ENCODE measurements at places on chromosomes 5 and 9.

DNA sequence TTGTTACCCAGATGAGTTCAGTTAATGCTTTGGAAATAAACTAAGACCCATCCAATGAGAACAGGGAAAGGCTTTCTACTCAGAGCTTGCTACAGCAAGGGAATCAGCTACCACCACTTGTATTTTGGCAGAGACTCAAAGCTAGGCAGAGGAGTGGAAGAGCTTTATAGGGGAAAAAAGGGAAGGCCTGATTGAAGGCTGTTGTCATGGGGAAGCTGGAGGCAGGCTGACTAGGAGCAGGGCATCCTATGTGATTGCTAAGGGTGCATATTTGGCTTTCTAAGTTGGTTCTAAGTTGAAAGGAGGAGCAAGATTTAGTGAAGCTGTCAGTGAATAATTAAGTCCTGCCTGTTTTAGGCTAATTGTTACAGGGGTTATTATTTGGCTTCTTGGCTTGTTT, 115.5 kb downstream of the PTTG1 start:
- H3K27me3 ChIP-seq: no peaks in the 10 kb centered on the region
- no peak overlapping the region for H3K4me3 ChIP-seq
- no peak for DNase-seq
- H3K27ac ChIP-seq: no peak overlapping the region

DNA sequence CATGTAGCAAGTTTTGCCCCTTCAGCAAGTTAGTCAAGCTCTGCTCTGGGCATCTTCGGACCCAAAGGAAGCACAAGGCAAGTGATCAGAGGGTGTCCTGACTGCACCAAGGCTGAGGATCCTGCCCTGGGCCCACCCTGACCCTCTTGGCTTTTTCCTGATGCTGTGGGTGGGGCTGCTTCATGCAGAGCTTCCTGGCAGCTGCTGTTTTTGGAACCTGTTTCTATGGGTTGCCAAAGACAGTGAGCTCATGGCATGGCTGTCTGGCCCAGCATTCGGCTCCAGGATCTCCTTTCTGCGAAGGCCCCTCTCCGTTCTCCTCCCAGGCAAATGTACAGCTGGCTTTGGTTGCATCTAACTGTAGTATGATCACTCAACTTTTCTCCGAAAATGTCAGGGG, 497.9 kb downstream of the ARHGEF28 start:
- no peaks in the 10 kb centered on the region for H3K36me3 ChIP-seq
- H3K4me1 ChIP-seq: no peaks in the 10 kb centered on the region
- H3K27me3 ChIP-seq: no peaks in the 10 kb centered on the region

GRCh38 chr9:121368138-121368522, 1.9 kb downstream of the STOM start:
- peak overlapping the region; percentile 45 for H3K27ac ChIP-seq
- no peaks in the 10 kb centered on the region for H3K36me3 ChIP-seq
- H3K27me3 ChIP-seq: no peaks in the 10 kb centered on the region
- no peak for DNase-seq
- peaks cover 57% of the 10 kb centered on the region for H3K4me1 ChIP-seq

GRCh38 chr5:9358961-9359685, 186.8 kb downstream of the SEMA5A start:
- H3K27me3 ChIP-seq: no peaks in the 10 kb centered on the region
- H3K27ac ChIP-seq: peak overlapping the region; percentile 19
- peaks cover 38% of the 10 kb centered on the region for H3K4me1 ChIP-seq

GRCh38 chr9:38671748-38672147, 48.2 kb downstream of the FAM240B start:
- no peak overlapping the region for H3K4me3 ChIP-seq
- H3K4me1 ChIP-seq: no peaks in the 10 kb centered on the region
- H3K36me3 ChIP-seq: no peaks in the 10 kb centered on the region

DNA sequence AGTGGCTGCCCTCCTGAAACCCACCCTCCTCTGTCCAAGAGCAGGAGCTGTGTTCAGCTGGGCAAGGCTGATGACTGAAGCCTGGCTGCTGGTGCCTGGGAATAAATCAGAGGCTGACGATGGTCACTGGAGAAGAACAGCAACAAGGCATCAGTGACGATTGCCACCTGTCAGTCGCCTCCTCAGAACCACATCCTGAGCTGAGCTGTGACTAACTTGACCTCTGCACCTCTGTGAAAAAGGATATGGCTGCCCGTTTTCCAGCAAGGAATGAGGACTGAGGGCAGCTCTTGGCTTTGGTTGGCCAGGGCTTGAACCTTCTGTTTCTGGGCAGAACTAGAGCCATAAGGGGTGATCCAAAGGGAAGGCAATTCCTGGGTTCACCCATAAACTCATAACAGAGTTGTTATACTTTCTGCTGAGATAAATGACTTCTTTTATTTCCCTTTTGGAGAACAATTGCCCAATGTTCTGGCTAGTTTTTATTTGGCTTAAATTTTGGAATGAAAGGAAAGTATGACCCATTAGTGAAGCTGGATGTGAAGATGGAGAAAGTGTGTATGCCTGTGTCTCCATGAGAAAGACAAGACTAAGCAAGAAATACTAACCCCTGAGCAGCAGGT, 40.1 kb downstream of the TRIP13 start:
- no peak overlapping the region for H3K4me3 ChIP-seq
- no peak overlapping the region for H3K27ac ChIP-seq
- no peaks in the 10 kb centered on the region for H3K36me3 ChIP-seq
- H3K4me1 ChIP-seq: no peaks in the 10 kb centered on the region
- peak; percentile 19 for DNase-seq

- H3K27ac ChIP-seq: no peak overlapping the region
- H3K4me3 ChIP-seq: no peak overlapping the region
- H3K27me3 ChIP-seq: no peaks in the 10 kb centered on the region
- peaks cover 52% of the 10 kb centered on the region for H3K36me3 ChIP-seq
- DNase-seq: no peak
These were observed 86.2 kb downstream of the CSNK1G3 start for GRCh38 chr5:123598028-123598689.

Measured in GM23248 (cell line).